ENCODE measurements at places on chromosomes 2 and 18.

GRCh38 chr18:46700066-46700824 is 43.2 kb upstream of the LOXHD1 start:
- no peak for DNase-seq

- DNase-seq: no peak
Measured at GRCh38 chr18:80254971-80255500, 7.7 kb upstream of the PARD6G start.

- DNase-seq: no peak
Measured at GRCh38 chr18:42922363-42922762, 193.1 kb downstream of the RIT2 start.

- DNase-seq: no peak
Measured at GRCh38 chr2:64943387-64944150, 45.6 kb upstream of the SLC1A4 start.

DNA sequence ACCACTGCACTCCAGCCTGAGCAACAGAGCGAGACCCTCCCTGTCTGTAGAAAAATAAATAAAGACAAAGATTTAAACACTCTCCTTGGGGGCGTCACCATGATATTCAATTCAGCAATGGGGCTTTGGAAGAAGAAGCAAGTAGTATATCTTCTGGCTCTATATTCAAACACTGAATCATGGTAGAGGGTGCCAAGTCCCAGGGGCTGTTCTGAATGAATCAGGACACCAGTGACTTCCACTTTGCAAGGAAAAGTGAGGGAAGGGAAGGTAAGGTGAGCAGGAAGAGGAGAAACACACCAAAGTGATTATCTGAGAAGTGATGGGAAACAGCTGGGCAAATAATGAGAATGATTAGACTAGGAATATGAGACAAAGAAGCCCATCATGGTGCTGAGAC is 80.5 kb downstream of the AAK1 start:
- no peak for DNase-seq

DNA sequence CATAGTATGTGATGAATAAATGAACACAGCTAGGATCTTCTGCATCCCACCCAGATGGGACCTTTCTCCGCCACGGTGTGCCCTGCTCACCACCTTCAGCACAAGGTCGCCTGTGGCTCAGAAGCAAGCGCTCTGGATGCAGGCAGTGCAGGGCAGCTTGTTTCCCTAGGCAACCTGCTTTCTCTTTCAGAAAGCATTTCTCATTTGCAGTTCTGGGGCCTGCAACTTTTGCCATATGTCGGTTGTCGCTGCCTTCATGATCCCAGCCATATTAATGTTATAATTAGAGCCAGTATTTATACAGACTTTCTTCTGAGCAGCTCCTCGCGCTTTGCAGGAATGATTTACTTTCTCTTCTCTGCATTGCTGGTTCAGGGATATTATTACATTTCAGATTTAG is 692.8 kb downstream of the RNF144A start:
- no peak for DNase-seq

GRCh38 chr2:238409341-238410199 is 17.2 kb upstream of the ASB1 start:
- DNase-seq: no peak

DNA sequence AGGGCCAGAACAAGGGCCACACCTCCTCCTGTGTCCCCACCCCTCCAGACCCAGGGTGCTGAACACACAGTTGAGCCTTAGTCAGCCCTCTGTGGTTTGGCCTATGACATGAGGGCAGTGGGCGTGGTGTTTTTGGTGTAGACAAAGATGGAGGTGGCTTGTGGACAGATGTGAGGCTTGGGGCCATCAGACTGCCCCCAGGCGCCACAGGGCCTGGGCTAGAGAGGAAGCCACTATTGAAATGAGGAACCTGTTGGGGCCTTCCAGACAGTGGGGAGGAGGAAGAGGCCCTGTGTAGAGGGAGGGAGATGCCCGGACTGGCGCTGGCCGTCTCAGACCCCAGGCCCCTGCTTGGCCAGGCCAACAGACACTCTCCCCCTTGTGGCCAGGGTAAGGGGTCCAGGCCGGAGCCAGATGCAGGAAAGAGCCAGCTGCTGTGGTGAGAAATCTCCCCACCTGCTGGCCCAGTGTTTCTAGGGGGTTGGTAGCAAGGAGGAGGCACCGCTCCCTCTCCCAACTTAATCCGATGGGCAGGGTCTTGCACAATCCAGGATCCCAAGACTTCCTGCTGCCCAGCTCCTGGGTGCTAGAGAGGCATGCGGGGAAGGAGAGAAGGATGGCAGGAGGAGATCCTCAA is 53.8 kb downstream of the SMAD7 start:
- peak; percentile 51 for DNase-seq

DNA sequence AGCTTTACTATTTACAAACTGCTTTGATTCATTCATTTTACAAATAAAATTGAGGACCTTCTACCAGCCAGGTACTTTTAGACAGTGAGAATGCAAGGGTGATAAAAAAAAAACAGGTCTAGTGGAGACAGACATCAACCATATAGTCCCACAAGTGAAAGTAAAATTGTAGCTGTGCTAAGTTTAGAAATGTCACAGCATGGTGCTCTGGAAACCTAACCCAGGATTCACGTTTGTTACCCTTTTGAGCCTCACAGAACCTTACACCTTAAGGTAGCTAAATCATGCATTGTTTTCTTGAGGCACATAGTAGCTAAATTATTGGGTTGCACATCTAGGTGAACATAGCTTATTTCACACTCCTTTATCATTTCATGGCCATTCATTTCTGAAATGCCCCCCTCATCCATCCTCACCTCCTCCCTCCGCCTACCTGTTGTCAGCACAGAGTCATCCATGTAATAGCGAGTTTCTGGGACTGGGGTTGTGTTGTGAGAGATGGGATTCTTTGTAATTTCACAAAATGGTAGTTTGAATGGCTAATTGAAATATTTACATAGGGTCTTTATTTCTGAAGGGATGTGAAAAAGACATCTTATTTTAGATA is 7.1 kb downstream of the MTA3 start:
- DNase-seq: no peak

GRCh38 chr18:50679056-50679455 is 119.2 kb downstream of the MAPK4 start:
- no peak for DNase-seq

GRCh38 chr2:88342749-88343148 is 109.7 kb downstream of the FOXI3 start:
- no peak for DNase-seq
